Ovary (tissue), 10 donors: ENCODE measurements at places on chromosomes 13 and 19. TPM values are rescaled to one million over a fixed set of nuclear protein-coding genes. Genes with fewer than 3 reads are reported as not detected.

The ATXN8OS gene
- not detected for polyA plus RNA-seq

The FFAR1 gene
- 0.32 TPM for polyA plus RNA-seq

The ATP4B gene
- not detected for polyA plus RNA-seq

The F10 gene
- polyA plus RNA-seq, result 41.7 TPM

The IGFL1 gene
- polyA plus RNA-seq, result not detected

The CFD gene
- 335 TPM for polyA plus RNA-seq

The SIGLEC8 gene
- 0.05 TPM for polyA plus RNA-seq
